ENCODE measurements at places on chromosomes 2 and 18.
A peak's percentile ranks its signal among the peaks of the same experiment; 100 is the strongest.

GRCh38 chr2:202376460-202377206 is 506 bp downstream of the BMPR2 start:
- peak; percentile 46 for DNase-seq

- no peak for DNase-seq
These were observed 135.2 kb upstream of the HAAO start for GRCh38 chr2:42927334-42928160.

- DNase-seq: no peak
These were observed 86.5 kb downstream of the ACKR3 start for GRCh38 chr2:236656166-236656565.

GRCh38 chr2:217944366-217944765 is 58.4 kb downstream of the TNS1 start:
- DNase-seq: no peak

- DNase-seq: no peak
These were observed 621 bp upstream of the KCNS3 start for GRCh38 chr2:17877811-17878280.

Measured in stimulated activated CD4-positive, alpha-beta T cell treated with anti-CD3 and anti-CD28 coated beads, Interleukin-4, amount 100 ng/mL, for 24 hours (primary cell).